ENCODE measurements at places on chromosomes 16 and 17.
A peak's percentile ranks its signal among the peaks of the same experiment; 100 is the strongest.

DNA sequence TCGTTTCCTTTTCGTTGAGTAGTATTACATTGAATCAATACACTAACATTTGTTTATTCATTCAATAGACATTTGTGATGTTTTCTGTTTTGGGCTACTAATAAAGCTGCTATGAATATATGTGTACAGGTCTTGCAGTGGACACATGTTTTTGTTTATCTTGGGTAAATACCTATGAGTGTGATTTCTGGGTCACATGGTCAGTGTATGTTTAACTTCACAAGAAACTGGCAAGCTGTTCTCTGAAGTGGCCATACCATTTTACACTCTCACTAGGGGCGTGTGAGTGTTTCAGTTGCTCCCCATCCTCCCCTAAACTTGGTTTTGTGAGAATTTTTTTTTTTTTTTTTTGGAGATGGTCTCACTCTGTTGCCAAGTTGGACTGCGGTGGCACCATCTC is 35.0 kb downstream of the PKD1L3 start:
- H3K4me3 ChIP-seq = no peak overlapping the region
- peaks cover 10% of the 10 kb centered on the region for H3K4me1 ChIP-seq
- no peak for DNase-seq
- H3K27ac ChIP-seq = no peak overlapping the region
- no peaks in the 10 kb centered on the region for H3K36me3 ChIP-seq

DNA sequence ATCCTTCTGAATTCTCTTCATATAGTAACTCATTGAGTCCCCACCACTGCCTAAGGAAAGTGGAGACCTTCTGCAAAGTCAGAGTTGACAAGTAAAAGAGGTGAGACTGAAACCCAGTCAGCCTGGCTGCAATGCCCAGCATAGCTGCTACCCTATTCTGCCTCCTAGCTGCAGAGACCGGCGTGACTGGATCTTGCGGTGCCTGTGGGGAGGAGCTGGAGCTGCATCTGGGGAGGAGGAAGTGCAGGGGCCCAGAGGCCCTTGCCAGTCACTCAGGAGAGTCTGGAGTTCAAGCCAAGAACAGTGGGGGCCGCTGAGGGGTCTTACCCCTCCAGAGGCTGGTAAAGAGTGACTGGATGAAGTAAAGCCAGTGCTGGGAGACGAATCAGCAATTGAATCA is 35.0 kb upstream of the ZNF423 start:
- no peak overlapping the region for H3K4me3 ChIP-seq
- H3K27me3 ChIP-seq = peaks cover 20% of the 10 kb centered on the region
- no peaks in the 10 kb centered on the region for H3K4me1 ChIP-seq
- DNase-seq = no peak

GRCh38 chr17:60677308-60678117 is at the start of gene BCAS3:
BCAS3 (plus strand) TSS chr17:60677851.
- no peaks in the 10 kb centered on the region for H3K36me3 ChIP-seq
- H3K27me3 ChIP-seq = no peaks in the 10 kb centered on the region
- H3K4me1 ChIP-seq = peaks cover 18% of the 10 kb centered on the region
- H3K27ac ChIP-seq = peak within 1 kb of the TSS; percentile 87
- DNase-seq = peak; percentile 99
- peak within 1 kb of the TSS; percentile 95 for H3K4me3 ChIP-seq

DNA sequence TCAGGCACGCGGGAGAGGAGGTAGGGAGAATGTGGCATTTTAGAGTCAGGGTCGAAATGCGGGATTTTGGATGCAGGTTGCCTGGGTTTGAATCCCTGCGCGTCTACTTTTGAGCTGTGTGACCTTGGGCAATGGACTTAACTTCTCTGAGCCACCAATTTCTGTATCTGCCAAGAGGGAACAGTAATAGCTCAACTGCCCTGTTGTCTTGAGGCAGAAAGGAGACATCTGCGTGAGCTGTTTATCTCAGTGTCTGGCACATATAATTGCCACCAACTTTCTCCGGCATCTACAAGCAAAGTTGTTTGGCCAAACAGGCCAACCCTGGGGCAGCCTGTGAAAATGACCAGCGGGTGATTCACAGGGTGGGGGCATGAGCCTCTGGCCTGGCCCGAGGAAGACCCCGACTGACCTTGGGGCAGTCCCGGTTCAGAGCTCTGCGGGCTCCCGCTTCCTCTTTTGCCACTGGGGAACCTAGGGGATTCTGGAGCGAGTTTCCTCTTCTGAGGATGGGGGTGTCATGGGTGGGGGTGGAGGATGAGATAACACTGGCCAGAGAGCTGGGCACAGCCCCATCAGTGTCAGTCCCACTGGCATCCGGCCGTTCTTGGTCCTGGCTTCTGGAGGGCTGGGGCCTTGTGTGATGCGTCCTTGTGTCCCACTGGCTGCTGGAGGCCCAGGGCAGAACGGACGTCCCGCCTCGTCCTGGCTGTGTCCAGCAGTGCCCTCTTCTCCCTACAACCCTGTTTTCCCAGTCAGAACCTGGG is 1.3 kb downstream of the SNN start:
- H3K27me3 ChIP-seq = peaks cover 12% of the 10 kb centered on the region
- H3K36me3 ChIP-seq = no peaks in the 10 kb centered on the region
- peaks cover 57% of the 10 kb centered on the region for H3K4me1 ChIP-seq
- H3K27ac ChIP-seq = peak overlapping the region; percentile 56

- peak overlapping the region; percentile 86 for H3K27ac ChIP-seq
- H3K4me3 ChIP-seq = peak overlapping the region; percentile 86
- peaks cover 38% of the 10 kb centered on the region for H3K4me1 ChIP-seq
- H3K36me3 ChIP-seq = peaks cover 7% of the 10 kb centered on the region
- DNase-seq = no peak
- H3K27me3 ChIP-seq = peaks cover 6% of the 10 kb centered on the region
Observed at GRCh38 chr16:79151-80054, 1.4 kb downstream of the MPG start.

DNA sequence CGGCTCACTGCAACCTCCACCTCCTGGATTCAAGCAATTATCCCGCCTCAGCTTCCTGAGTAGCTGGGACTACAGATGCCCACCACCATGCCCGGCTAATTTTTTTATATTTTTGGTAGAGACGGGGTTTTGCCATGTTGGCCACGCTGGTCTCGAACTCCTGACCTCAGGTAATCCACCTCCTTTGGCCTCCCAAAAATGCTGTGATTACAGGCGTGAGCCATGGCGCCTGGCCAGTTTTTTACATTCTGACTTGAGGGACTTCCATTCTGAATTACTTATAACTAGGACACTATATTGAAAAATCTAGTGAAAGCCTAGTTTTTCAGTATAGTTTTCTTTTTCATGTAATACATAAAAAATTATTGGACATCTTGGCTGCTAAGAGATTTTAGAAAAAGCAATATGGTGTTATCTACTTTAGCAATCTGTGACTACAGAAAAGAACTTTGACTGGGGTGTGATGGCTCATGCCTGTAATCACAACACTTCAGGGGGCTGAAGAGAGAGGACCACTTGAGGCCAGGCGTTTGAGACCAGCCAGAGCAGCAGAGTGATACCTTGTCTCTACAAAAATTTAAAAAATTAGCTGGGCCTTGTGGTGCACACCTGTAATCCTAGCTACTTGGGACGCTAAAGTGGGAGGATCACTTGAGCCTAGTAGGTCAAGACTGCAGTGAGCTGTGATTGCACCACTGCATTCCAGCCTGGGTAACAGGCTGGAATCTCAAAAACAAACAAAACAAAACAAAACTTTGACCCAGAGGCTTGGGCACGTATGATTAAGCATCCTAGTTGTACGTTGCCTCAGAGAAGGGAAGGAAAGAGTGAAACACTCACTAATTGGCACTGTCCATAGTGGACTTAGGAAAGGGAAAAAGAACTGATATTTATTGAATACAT is 26.8 kb upstream of the GOSR1 start:
- H3K4me3 ChIP-seq = no peak overlapping the region
- peaks cover 43% of the 10 kb centered on the region for H3K36me3 ChIP-seq
- peaks cover 2% of the 10 kb centered on the region for H3K4me1 ChIP-seq

- no peak for DNase-seq
- H3K27me3 ChIP-seq = no peaks in the 10 kb centered on the region
- no peak overlapping the region for H3K4me3 ChIP-seq
- H3K27ac ChIP-seq = no peak overlapping the region
- peaks cover 2% of the 10 kb centered on the region for H3K36me3 ChIP-seq
- H3K4me1 ChIP-seq = no peaks in the 10 kb centered on the region
Observed at GRCh38 chr17:3602499-3602898, 6.7 kb downstream of the TRPV1 start.

DNA sequence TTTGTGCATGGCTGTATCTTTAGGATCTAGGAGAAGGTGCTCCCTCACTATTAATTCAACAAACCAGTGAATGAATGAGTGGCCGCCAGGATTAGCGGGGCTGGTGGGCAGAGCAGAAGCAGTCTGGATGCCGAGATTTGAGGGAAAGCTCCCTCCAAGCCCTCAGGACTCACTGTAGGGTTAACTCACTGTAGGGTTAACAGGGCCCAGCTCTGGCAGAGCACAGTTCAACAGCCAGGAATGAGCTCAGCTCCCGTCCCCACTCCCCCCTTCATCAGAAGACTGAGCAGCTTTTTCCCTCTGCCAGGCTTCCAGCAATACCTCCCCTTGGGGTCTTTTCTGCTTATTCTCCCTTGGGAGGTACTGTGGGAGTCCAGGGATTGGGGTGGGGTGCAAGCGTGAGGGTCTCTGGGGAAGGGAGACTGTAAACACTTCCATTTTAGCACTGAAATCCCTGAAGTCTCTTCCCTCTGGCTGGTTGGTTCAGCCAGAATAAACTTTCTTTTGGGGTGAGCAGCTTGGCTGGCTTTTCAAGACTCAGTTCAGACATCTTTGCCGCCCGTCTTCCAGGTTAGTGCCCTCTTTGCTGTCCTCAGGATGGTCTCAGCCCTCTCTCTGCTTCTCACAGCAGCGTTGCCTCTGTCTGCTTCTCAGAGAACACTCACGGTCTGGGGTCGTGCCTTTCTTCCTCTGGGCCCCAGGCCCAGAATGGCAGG is 53.7 kb upstream of the WSB1 start:
- no peak for DNase-seq
- no peak overlapping the region for H3K27ac ChIP-seq
- H3K4me3 ChIP-seq = no peak overlapping the region
- peaks cover 47% of the 10 kb centered on the region for H3K4me1 ChIP-seq
- peaks cover 18% of the 10 kb centered on the region for H3K27me3 ChIP-seq
- H3K36me3 ChIP-seq = no peaks in the 10 kb centered on the region

GRCh38 chr17:29084541-29085146 is 41.7 kb downstream of the PIPOX start:
- no peaks in the 10 kb centered on the region for H3K4me1 ChIP-seq
- no peak for DNase-seq
- no peaks in the 10 kb centered on the region for H3K27me3 ChIP-seq
- H3K4me3 ChIP-seq = no peak overlapping the region

DNA sequence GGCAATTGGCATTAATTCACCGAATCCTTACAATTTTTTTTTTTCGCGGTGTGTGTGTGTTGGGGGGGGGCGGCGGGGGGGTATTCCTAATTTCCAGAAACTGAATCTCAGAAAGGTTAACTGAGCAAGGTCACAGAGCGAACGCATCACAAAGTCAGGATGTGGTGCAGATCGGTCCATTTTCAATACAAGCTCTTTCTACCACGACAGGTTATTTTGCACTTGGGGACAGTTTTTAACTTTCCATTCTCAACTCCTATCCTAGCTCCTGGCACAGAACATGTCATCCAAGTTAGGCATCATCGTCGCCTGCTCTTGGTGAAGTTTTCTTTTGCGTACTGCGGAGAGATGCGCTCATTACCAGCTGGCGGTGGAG is 15.4 kb upstream of the ERN1 start:
- no peak overlapping the region for H3K4me3 ChIP-seq
- H3K4me1 ChIP-seq = peaks cover 25% of the 10 kb centered on the region
- DNase-seq = no peak
- no peaks in the 10 kb centered on the region for H3K27me3 ChIP-seq
- H3K27ac ChIP-seq = no peak overlapping the region
